ENCODE measurements at places on chromosomes 3 and 15. TPM values are rescaled to one million over a fixed set of nuclear protein-coding genes. Genes with fewer than 3 reads are reported as not detected.

DNA sequence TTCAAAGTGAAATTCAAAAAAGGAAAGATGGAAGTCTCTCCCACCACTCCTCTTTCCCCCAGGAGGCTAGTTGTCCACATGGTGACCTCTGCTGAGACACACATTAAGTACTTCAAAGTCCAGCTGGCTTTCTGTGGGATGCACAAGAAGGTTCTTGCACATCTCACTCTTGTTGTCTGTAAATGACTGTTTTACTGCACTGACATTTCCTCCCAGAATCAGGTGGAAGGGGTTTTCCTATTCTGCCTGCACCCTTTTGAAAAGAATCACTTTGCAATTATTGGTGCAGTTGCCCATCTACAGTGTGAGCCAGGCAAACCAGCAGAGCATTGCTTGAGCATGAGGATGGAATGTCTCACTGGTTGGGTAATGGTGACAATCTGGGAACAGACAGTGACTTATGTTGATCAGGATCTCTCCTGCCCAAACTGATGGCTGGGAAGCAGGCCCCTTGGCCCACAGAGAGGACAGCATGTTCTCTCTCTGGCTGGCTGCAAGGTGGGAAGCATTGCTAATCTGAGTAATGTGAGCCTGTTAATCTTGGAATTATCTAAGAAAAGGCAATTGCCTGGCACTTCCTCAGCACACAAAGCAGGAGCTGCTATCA lies 347.7 kb upstream of the SATB1 start:
- DNase-seq: no peak

GRCh38 chr3:177725165-177725564 lies 527.9 kb upstream of the TBL1XR1 start:
- DNase-seq: no peak

- DNase-seq: peak; percentile 45
Observed at GRCh38 chr3:97932387-97932801, 39.8 kb downstream of the RIOX2 start.

DNA sequence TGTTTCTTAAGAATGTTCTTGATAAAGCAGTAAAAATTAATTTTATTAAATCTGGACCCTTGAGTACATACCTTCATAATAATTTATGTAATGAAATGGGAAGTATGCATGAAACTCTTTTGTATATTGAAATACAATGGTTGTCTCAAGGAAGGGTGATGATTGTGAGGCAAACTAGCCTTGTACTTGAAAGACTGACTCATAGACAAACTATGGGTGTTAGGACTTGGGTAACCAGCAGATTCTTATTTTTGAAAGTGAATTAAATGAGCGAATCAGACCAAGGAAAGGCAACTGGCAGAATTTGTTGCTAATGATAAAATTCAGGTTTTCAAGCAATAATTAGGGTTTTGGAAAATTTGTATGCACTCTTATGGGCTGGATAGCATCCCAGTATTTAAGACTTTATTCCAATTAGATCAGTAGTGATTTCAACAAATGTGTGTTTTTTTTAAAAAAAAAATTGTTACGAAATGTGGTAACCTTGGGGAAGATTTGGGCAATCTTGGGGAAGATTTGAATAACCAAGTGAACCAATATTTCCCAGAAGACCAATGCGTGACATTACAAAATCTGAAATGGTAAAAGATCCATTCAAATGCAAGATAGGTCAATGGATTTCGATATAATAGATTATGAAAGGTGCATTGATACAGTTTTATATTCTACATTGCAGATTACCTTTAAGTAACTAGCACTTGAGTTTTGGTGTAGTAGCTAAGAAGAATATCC lies 42.0 kb downstream of the ATP2C1 start:
- no peak for DNase-seq

The SLC9C1 gene
- total RNA-seq: 9.8 TPM

The ASB14 gene
- 0.06 TPM for total RNA-seq
